Hematopoietic multipotent progenitor cell treated with erythropoietin and hydrocortisone succinate and interleukin-3 and kit ligand, for 15 days (in vitro differentiated cells): ENCODE measurements at places on chromosomes 16 and 17.

- DNase-seq, result no peak
These were observed 2.9 kb downstream of the UNC119 start for GRCh38 chr17:28549236-28550132.

DNA sequence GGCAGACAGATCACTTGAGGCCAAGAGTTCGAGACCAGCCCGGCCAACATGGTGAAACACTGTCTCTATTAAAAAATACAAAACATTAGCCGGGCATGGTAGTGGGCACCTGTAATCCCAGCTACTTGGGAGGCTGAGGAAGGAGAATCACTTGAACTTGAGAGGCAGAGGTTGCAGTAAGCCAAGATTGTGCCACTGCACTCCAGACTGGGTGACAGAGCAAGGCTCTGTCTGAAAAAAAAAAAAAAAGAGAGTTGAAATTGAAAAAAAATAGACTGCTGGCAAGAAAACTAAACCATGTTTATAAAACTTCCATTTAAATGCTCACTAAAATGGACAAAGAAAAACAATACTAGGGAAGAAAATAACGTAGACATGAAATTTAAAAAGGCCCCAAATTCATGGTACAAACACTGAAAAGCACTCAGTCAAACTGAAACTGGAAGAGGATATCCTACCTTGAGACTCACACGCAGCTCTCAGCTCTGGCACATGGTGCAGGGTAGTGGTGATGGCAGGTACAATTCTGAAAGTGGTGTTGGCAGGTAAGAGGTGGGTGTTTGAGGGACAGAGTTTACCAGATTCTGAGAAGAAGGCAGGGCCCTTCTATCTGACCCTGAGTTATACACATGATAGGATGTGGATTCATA lies 19.3 kb downstream of the CNTROB start:
- no peak for DNase-seq

GRCh38 chr17:21467739-21468490 lies 91.8 kb downstream of the KCNJ12 start:
- no peak for DNase-seq

- no peak for DNase-seq
These were observed 8.9 kb upstream of the PRSS21 start for GRCh38 chr16:2808181-2808580.

GRCh38 chr17:77684803-77685798 lies 273.4 kb upstream of the TNRC6C start:
- no peak for DNase-seq
